ENCODE measurements at places on chromosomes 3 and 15.

GRCh38 chr3:105883798-105884377 is 15.1 kb upstream of the CBLB start:
- DNase-seq, result no peak

- no peak for DNase-seq
Measured at GRCh38 chr3:181966393-181966792, 254.7 kb downstream of the SOX2 start.

DNA sequence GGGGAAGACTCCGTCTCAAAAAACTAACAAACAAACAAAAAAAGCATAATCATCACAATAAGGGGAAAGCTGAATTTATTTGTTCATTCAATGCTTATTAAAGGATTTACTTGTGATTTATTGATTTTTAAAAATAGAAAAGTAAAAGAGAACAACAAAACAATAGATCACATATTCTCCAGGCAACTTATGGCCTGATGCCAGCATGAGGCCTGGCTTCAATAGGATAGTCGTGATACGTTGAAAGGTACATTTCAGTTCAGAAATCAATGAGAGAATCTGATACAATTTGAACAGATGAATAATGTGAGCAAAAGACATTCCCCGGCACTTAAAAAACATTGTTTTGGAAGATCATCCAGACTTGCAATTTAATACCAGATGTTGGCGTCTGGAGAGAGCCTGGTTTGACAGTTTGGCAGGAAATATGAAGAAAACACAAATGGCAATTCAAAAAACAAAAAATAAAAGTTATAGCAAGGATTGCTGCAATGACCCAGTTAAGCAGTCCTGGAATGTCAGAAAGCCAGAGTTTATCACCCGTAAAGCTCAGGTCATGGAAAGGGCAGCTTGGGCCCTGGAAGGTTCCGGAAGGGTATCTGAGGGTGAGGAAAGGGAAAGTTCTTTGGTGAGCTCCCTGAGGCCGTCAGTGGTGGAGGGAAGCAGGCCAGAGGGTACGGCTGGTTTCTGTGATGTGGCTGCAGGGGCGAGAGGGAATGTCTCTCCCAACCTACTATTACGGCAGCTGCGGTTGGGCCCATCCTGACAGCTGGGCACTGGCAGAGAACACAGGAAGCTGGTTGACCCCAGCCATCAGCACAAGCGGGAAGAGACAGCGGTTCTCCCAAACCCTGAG is 230.2 kb upstream of the HES1 start:
- no peak for DNase-seq

DNA sequence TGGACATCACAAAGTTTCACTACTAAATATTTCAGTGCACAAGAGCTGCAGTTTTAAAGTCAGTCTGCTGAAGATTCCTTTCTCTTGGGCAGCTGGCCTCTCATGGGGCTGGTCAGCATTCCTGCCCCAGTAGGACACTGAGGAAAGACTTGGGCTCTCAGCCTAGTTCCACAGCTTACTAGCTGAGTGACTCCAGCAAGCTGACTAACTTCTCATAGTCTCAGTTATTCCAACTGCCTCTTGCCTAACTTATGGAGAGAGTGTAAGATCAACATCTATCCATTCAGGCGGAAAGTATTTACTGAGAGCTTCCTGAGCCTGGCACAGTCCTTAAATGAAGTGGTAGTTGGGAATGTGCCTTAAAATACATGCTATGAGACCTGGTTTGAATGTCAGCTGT is 27.0 kb downstream of the TM4SF4 start:
- no peak for DNase-seq

DNA sequence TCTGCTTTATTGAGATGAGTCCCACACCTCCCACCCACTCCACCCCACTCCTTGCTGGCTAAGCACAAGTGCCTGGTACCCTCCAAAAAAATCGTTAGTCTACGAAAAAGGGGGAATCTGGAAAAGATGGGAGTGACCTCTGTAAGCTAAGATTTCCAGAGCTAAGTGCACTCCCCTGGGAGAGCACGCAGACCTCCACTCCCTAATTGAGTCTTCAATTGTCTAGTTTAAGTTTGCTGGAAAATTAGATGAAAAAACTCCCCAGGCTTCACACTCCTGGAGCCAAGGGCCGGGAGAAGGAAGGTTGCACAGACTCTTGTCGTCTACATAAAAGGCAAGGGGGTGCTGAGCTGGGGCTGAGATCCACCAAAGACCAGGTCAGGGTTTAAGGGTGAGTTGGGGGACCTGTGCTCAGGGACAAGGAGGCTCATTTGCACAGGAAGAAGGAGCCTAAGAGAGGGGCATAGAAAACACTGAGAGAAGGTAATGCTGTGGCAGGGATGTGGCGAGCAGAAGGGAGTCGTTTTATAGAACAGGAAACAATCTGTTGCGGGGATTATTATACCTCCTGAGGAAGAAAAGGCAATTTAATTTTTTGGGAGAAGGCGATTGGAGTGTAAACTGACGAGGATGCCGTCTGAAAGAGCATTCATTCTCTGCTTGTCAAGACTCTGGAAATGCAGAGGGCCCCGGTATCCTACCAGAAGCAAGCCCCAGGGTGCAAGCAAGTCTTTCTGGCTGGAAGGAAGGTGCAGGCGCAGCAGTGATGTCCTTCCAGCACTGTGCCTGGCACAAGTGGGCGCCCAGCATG is 126.5 kb upstream of the DLG1 start:
- DNase-seq, result no peak

- DNase-seq, result no peak
Measured at GRCh38 chr15:52225230-52225629, 34.0 kb upstream of the GNB5 start.

All from NCI-H774 (cell line).